Stimulated activated CD8-positive, alpha-beta memory T cell treated with anti-CD3 and anti-CD28 coated beads, Interleukin-2, amount 100 ng/mL, for 1 hour (primary cell): ENCODE measurements at places on chromosomes 3 and 15.

DNA sequence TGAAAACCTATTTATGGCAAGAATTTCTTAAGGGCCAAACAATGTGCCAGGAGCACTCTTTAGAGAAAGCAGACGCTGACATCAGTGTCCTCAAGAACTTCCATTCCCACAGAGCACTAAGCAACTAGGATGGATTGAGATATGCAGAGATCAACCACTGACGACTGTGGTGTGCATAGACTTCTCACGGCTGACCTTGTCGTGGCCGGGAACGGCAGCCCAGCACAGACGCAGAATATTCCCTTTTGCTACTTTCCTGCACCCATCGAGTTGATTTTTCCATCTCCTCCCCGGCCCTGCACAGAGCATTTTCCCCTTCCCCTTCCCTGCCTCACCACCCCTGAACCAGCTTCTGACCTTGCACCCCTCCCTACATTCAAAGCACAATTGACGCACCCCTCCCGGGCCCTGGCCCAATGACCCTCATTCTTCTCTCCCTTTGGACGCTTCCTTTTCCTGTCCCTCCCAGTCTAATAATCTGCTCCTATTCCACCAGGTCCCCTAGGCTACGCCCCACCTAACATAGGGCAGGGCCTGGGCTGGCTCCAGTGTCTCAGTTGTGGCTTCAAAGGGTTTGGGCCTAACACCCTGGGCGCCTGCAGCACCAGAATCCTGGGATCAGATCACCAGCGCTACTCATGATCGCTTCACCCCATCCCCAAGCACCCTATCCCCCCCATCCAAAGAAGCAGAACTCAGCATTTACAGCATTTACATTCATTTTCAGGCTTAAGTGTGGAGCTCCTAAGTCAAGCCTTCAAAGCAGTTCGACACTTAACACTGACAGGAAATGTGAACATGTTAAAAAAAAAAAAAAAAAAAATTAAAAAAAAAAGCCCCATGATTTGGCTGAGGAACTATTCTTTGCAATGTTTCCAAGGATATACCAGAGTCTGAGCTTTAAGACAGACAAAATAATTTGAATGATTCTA lies 151.2 kb downstream of the FOXP1 start:
- no peak for DNase-seq

GRCh38 chr15:72503147-72503546 lies 29.0 kb downstream of the ARIH1 start:
- no peak for DNase-seq

DNA sequence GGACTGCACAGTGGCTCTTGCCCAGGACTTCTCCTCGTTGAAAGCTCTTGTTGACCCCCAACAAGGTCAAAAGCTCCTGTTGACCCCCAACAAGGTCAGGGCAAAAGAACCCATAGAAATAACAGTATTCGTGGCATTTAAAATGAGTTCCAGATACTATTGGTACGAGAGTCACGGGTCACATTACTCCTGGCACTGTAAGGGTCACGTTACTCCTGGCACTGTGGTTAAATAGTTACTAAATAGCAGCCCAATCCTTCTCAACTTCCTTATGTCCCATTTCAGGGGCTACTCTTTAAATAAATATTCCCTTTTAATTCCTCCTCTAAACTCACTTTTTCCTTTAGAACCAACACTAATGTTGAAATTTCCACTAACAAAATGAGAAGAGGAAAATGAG lies 18.2 kb upstream of the ADCY5 start:
- DNase-seq: no peak

GRCh38 chr3:86056032-86056431 lies 934.9 kb downstream of the VGLL3 start:
- no peak for DNase-seq

DNA sequence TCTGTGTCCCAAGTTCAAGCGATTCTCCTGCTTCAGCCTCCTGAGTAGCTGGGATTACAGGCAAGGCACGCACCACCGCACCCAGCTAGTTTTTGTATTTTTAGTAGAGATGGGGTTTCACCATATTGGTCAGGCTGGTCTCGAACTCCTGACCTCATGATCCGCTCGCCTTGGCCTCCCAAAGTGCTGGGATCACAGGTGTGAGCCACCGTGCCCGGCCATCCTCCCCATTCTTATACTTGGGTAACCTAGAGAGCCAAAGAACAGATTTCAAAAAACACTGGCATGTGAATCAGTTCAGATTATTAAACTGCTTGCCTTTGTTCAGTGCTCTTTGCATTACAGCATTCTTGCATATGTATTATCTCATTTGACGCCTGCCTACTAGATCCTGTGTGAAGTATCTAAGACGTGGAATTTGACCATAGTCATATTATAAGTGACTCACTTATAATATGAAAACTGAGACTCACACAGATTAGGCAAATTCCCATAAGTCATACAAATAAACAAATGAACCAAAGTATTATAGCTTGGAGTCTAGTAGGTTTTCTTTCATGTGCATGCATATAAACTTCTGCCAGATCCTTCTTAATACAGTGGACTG lies 123.5 kb downstream of the UNC13C start:
- DNase-seq: no peak

GRCh38 chr3:14869917-14870782 lies 51.4 kb downstream of the FGD5 start:
- no peak for DNase-seq

DNA sequence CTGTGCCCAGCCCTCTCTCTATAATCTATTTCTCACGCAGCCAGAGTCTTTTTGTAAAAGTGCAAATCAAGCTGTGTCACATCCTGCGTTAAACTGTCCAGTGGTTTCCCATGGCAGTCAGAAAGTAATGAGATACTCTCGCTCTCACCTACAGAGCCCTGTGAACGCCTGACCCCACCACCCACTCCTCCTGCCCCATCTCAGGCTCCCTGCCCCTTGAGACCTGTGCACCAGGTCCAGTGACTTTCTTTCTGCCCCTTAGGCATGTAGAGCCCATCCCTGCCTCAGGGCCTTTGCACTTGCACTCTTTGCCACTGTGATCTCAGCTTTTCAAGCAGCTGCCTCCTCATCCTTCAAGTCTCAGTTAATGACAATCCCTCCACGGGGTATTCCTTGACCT lies 58.3 kb upstream of the RASGRP1 start:
- DNase-seq: no peak

DNA sequence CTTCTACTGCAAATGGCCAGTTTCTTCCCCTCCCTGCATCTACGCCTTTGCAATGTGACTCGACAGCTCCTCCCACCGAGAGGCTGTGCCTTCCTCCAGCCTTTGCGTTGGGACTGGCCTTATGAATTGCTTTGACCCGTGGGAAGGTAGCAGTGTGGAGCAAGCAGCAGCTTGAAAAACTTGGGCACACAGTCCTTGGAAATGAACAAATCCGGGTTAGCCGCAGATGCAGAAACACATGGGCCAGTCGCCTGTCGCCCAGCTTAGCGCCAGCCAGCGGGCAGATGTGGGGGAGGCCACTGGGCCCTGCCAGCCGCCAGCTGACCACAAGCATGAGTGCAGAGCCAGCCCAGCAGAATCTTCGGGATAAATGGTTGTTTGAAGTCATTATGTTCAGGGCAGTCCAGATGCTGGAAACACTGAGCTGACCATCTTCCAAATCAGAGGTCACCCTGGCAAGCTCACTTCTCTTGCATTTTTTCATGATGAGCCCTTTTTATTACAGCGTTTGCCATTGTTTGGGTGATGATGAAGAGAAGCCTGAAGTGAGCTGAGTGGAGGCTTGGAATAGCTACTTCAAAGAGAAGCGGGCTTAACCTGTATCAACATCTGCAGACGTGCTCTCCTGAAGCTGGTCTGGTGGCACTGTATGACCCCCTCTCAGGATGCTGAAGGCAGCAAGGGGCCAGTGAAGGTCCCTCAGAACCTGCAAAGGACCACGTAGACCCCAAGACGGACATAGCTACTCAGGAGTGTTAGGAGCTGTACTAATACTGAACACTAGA lies 9.8 kb downstream of the SELENOS start:
- no peak for DNase-seq

DNA sequence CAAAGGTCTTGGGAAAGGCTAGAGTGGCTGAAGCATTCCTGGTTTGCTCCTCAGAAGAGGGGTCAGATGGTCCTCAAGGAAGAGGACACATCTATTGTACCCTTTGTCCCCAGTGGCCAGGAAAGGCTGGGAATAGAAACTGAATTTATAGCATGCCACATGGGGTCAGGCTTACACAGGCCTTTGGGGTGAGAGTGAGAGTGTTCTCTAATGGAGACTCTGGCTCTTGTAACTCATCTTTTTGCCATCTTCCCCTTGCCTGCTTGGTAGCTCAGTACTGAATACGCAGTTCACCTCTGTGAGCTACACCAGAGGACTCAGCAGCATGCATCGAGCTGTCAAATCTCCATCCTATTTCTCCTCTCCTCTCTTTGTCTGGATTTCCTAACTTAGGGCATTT lies 87.5 kb downstream of the ATP2B2 start:
- DNase-seq: no peak

DNA sequence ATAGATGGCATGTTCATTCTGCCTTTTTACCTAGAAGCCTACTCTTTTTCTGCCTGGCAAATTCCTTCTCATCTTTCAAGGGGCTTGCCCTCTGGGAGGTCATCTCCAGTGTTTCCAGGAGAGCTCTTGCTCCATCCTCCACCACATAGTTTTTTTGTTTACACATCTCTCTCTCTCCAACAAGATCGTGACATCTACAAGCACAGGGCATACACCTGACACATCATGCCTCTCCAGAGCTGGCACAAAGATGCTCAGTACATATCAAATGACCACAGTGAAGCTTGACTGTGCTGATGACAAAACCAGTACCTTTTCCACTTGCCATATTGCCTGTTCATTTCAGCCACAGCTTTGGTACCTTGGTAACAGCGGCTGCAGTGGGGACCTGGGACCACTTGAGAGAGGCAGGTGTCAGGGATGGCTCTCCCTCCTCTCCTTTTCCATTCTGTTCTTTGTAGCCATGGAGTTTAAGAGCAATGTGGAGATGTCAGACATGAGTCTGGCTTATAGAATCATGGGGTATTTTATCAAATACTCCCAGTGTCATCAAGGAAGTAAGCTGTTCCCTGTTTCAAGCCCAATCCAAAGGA lies 15.4 kb downstream of the ALPK3 start:
- DNase-seq: no peak

- DNase-seq: no peak
These were observed 184.7 kb upstream of the LINGO1 start for GRCh38 chr15:77817434-77817833.

DNA sequence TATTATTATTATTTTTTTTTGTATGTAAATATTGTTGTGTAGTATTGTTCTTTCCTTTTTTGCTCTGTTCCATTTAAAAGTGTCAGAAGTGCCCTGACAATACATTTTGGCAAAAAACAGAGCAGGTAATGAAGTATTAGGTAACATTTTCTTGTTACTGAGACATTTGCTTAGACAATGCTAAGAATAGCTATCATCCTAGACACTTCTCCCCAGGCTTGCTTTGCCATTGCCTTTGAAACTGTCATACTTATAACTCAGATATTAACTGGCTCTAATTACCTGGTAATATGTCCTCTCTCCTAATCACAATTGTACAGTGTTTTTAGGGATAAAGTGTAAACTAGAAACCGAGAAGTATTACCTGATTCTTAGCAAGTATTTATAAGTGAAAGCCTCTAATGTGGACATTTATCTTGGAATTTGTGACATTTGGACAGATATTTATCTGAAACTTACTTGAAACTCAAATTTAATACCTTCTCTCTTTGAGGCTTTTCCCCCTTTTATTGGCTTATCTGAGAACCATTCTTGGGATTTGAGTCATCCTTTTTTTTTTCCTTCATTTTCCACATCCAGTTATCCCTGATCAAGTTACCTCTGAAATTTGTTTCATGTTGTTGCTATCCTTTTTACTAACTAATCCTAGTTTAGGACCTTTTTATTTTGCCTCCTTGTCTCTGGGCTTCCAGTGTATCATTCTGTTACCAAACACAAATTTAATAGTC lies 13.1 kb downstream of the ARIH1 start:
- DNase-seq: no peak

GRCh38 chr3:59914251-59914650 lies 864.4 kb upstream of the CFAP20DC start:
- no peak for DNase-seq

DNA sequence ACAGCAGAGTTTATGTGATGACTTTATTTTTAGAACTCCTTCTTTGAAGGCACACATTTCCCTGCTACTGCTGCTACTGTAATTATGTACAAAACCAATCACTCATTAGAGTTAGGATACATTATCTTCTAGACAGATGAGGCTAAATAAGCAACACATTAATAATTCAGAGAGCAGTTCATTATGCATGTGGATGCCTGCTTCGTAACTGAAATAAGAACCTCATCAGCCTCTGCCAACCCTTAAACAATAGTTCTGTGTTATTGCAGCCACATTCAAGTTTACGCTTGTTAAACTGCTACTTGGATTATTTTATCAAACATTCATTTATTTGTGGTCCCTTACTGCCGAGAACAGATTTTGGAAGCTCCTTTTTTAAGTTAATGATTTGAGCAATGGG lies 52.5 kb upstream of the C15orf61 start:
- no peak for DNase-seq

DNA sequence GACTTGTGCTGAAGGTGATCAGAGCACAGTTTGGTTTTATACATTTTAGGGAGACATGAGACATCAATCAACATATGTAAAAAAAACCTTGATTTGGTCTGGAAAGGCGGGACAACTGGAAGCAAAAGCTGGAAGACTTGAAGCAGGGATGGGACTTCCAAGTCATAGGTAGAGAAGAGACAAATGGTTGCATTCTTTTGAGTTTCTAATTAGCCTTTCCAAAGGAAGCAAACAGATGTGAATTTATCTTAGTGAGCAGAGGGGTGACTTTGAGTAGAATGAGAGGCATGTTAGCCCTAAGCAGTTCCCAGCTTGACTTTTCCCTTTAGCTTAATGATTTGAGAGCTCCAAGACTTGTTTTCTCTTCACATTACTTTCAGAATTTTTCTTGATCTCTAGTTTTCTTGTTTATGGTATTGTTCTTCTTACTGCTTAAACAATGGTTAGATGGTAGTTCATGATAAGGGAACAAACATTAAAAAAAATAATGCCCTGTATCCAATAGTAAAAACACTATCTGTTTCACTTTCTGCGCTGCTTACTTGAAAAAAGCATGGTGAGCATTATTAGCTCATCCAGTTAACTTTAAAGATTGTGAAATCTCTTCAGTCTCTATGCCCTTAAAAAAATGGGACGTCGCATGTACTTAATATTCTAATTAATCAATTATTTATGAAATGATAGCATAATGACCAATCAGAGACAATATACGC lies 48.5 kb upstream of the BCHE start:
- no peak for DNase-seq

DNA sequence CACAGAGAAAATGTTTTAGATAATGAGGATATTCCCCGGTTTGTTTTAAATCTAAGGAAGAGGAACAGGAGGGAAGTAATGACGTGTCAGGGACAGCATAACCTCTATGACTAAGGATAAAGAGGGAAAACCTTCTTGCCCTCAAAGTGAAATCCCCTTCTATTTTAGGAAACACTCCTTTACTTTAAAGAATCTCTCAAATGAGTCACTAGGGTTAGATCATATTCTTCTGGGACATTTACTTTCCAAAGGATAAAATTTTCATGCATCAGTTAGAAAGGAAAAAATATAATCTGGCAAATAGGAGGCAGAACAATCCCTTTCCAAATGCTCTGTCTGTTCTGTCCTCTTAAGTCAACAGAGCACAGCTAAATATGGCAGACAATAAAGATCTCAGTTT lies 43.2 kb upstream of the UBE2E2 start:
- no peak for DNase-seq
